ENCODE measurements at places on chromosomes 4 and X. TPM values are rescaled to one million over a fixed set of nuclear protein-coding genes. Genes with fewer than 3 reads are reported as not detected.

Gene ESX1
- not detected for total RNA-seq

DNA sequence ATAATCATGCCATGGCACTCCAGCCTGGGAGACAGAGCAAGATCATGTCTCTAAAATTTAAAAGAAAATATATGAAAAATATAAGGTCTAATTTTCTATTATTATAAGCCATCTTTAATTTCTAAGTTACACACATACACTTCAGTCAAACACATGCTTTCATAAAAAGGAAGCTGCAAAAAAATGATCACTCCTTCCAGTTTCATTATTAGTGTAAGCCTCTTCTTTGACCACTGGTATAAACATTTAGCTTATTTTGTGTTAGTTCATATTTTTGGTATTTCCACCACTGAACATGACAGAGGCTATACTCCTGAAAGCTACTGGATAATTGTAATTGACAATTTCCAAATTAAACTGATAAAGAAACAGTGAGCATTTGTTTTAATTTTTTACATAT is 163.3 kb upstream of the USP38 start:
- DNase-seq = no peak

GRCh38 chr4:140187316-140187695 is 33.3 kb upstream of the MAML3 start:
- no peak for DNase-seq

Gene PLK4
- 1.7 TPM for total RNA-seq

DNA sequence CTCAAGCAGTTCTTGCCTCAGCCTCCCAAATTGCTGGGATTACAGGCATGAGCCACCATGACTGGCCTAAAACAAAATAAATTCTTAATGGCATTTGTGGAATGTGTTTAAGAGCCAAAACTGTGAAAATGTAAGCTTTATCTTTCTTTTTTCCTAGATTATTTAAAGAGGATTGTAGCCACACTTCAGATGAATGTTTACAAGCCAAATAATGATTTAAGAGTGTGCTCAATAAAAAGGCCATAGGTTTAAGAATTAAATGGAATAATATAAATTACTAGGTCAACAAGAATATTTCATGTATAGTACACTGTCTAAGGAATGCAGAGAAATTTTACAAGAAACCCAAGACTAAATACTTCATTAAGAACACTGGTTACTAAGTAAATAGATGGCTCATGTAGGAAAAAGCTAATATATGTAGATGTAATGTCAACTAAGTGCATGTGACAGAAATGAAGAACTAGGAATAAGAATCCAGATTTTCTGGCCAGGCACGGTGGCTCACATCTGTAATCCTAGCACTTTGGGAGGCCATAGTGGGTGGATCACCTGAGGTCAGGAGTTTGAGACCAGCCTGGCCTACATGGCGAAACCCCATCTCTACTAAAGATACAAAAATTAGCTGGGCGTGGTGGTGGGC is 21.3 kb upstream of the UGDH start:
- no peak for DNase-seq

- no peak for DNase-seq
These were observed 45.1 kb upstream of the LAMP2 start for GRCh38 chrX:120514236-120514635.

DNA sequence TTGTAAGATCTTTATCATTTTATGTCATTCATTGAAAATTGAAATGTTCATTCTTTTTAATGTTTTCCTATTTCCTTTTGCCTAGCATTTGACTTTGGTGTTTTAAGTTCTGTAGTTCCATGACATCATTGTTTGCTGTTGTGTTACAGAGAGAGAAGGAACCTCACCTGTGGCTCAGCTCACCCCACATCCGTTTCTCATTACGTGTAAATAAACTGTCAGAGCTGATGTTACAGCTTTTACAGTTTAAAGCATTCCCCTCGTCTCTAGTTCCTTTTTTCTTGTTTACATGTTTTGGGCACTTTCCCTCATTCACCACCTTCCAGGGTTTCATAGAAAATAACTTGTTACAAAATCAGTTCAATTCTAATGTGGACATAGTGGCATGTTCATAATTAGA is 137.2 kb downstream of the FNIP2 start:
- DNase-seq = no peak

Gene ZMAT1
- total RNA-seq = 8.8 TPM

DNA sequence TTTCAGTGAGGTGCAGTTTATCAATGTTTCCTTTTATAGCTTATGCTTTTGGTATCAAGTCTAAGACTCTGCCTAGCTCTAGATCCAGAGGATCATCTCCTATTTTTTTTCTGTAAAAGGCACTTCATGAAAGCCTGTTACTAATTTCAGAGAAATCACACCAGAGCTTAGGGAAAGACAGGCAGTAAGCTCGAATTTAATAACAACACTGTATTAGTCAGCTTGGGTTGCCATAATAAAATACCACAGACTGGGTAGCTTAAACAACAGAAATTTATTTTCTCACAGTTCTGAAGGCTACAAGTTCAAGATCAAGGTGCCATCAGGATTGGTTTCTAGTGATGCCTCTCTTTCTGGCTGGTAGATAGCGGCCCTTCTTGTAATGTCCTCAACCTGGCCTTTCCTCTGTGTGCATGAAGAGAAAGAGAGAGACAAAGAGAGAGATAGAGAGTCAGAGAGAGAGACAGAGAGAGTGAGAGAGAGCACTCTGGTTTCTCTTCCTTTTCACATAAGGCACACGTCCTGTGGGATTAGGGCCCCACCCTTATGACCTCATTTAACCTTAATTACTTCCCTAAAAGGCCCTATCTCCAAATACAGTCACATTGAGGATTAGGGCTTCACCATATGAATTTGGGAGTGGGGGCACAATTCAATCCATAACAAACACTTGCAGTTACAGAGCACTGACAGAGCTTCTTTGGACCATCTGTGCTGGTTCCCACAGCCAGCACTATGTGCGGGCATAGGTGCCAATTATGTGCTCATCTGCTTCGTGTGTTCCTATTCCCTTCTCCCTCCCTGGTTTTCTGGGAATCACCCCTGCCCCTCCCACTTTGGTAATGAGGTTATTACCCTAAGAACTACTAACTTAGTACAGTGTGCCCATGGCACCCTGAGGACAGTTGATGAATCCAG is 114.8 kb upstream of the MED14 start:
- no peak for DNase-seq

Gene GLRB
- 3.9 TPM for total RNA-seq

DNA sequence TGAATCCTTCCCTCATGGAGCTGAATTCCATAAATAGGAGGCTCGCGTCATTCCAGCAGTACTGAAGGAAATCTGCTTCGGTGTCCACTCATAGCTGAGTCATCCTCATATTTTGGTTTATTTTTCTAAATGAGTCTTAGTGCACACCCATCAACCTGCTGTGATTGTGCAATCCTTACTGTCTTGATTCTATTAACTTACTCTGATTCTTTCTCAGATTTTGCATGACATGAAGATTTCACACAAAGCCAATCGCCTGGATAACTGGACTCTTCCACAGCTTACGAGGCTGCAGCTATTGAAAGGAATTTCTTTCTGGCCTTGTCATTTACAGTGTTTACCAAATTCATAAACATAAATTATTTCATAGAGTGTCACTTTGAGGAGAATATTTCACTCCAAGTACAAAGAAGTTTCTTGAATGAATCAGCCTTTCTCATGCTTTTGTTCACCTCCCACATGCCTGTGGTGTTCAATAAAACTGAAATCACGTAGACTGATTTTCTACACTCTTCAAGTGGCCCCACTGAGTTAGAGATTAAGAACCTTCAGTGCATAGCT is 207.6 kb upstream of the SLITRK2 start:
- DNase-seq = no peak

Gene JADE1
- total RNA-seq = 36.6 TPM

- DNase-seq = no peak
These were observed 863.2 kb downstream of the TRIML1 start for GRCh38 chr4:189002475-189002874.

DNA sequence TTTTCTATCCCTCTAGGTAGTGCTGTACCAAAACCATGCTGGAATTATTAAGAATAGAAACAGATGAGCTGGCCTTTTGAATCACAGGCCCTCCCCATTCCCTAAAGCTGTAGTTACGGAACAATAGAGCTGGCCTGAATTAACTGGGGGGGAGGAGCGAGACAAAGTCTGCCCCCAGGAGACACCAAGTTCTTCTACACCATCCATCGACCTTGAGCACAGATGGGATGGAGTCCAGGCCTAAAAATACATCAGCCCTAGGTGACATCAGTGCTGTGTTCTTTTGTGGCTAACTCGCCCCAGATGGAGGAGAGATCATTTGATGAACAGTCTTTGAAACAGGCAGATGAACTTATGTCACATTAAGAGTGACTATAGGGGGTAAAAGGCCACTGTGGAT is 49.6 kb downstream of the LHFPL1 start:
- no peak for DNase-seq

DNA sequence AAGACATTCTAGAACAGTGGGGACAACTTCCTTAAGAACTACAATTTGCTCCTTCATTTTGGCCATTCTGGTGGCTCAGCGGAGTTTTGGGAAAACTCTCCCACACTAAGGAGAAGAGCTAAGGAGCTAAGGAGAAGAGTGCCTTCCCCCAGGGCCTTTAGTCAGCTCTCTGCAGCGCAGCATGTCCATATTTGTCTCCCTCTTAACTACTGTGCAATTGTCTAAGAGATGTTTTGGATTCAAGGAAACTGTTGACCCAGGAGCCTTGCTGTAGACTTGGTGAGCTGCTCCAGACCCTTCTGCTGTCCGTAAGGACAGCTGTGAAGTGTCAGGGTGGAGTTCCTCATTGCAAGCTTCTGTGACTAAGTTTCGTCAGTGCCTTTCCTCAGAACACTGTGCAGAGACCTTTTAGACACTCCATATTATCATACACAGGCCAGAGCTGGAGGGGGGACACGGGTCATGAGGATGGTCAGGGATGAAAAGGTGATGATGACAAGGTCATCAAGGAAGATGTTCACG is 179.0 kb downstream of the NHS start:
- no peak for DNase-seq

DNA sequence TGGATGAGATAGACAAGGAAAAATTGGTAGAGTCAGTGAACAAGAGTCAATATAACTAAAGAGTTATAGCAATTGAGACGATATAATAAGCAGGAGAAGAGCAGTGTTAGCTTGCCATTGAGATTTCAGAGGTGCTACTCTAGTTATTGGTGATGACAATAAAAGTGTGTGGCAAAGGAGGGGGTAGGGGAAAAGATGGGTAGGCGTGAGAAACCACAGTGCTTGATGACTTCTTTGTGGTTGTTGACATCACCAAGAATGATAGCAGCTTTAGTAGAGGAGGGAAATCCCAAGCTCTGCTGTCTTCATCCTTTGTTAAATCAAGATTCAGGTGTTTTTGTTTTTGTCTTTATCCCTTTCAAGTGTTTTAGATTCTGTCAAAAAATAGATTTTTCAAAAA is 179.9 kb upstream of the PPP3CA start:
- DNase-seq = no peak

DNA sequence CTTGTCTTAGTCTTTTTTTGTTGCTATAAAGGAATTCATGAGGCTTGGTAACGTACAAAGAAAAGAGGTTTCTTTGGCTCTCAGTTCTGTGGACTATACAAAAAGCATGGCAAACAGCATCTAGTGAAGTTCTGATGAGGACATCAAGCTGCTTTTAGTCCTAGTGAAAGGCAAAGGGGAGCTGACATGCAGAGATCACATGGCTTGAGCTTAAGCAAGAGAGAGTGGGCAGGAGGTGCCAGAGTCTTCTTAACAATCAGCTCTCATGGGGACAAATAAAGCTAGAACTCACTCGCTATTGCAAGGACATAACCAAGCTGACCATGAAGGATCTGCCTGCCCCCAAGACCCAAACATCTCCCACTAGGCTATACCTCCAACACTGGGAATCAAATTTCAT is 1063.1 kb downstream of the PCDH7 start:
- DNase-seq = no peak

GRCh38 chr4:44532851-44533250 is 84.2 kb upstream of the KCTD8 start:
- DNase-seq = no peak

DNA sequence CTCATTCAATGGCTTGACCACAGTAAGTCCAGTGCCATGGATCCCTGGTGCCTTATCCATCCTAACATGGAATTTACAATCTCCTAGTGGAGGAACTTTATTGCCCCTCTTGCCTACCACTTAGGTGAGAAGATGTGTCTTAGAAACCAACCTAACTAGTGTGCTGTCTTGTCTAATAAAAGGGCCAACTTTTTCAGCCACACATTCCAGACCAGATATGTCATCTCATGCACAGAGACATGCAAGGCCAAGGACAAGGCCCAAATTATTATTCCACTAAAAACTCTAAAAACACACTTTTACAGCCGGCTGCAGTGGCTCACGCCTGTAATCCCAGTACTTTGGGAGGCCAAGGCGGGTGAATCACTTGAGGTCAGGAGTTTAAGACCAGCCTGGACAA is 10.6 kb upstream of the PRDX4 start:
- no peak for DNase-seq

DNA sequence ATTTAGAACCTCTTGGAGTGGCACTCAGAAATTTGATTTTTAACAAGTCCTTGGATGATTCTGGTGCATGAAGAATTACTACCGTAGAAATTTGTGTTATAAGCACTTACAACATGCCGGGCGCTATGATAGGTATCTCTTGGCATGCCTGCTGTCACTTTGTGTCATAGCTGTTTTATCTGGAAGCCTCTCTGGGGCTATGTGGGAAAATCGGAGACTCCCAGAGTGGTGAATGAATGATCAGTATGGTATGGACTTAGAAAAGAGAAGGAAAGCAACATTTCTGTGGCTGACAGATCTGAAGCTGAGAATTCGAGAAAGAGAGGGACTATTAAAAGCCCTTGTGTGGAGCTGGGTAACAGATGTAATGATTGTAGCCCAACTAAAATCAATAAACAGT is 177.4 kb upstream of the MAMLD1 start:
- DNase-seq = no peak

- no peak for DNase-seq
These were observed 253.8 kb downstream of the QDPR start for GRCh38 chr4:17258106-17258505.

Measured in posterior vena cava (tissue), 2 donors.